ENCODE measurements at places on chromosomes 4 and X. TPM values are rescaled to one million over a fixed set of nuclear protein-coding genes. Genes with fewer than 3 reads are reported as not detected.

DNA sequence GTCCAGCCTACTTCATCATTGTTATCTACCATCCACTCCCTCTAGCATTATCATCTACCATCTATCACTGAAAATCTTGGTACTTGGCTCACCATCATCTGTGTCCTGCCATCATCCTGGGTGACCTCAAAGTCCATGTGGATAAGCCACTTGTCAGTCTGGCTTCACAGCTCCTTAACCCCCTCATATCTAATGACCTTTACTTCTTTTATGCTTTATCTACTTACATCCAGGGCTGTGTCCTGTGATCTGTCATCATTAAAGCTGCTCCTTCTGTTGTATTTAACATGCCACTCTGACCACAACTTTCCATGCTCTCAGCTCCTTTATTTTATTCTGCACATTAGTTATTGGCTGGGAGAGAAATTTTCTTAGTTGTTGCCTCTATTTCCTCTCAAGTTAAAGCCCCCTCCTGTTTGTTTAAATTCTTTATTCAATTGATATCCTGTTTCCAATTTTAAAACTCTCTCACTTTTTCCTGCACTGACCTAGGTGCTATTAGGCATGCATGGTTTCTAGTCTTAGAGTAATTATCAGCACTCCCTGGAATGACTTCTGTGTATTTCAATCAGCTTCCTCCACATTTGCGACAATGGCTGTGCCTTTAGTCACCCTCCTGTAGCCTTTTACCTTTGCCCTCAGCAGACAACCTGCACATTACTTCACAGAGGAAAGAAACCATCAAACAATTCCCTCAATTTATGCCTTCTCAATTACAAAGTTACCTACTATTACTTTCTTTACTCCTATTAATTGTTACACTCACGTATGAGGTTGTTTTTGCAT is 8.1 kb upstream of the FABP2 start:
- no peak for DNase-seq

GRCh38 chr4:98557194-98557892 is 101.1 kb downstream of the TSPAN5 start:
- peak; percentile 46 for DNase-seq

- DNase-seq, result no peak
Measured at GRCh38 chr4:150038335-150039076, 39.7 kb upstream of the DCLK2 start.

GRCh38 chr4:83582289-83582785 is 46.4 kb downstream of the GPAT3 start:
- DNase-seq, result peak; percentile 45

- DNase-seq, result no peak
Measured at GRCh38 chr4:3485886-3486540, 22.9 kb downstream of the DOK7 start.

- no peak for DNase-seq
Measured at GRCh38 chrX:2712890-2713840, 22.1 kb downstream of the CD99 start.

DNA sequence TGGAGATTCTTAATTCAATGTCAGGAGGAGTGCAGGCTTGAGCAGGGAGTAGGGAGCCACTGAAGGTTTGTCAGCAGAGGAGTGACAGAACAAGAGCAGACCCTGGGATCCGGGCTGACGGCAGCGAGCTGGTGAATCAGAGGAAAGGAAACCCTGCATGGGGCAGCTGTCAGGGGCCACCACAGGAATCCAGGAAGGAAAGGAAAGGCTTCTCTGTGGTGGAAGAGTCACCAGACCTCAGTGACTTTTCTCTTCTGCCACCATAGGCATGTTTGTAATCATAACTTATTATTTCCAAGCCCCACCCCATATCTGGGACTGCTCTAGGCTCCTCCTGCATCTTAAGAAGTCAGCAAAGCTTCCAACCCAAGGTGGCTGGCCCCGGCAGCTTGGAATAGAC is 150.9 kb downstream of the BCOR start:
- peak; percentile 86 for DNase-seq

DNA sequence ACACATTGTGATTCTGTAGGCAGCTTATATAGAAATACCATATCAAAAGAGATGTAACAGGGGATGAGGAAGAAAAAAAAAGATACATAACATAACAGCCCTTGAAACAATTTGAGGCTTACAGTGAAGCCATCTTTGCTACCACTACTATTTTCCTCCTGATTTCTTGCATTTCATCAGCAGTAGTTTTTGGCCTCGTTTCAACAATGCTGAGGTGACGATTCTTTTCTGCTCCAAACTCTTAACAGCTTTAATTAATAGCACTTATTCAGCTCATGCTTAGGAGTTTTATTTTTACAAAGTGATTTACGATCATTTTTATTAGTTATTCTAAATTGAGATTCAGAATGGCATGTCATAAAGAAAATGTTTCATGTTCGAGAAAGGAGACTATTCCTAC is 163.2 kb downstream of the DCK start:
- DNase-seq, result no peak

DNA sequence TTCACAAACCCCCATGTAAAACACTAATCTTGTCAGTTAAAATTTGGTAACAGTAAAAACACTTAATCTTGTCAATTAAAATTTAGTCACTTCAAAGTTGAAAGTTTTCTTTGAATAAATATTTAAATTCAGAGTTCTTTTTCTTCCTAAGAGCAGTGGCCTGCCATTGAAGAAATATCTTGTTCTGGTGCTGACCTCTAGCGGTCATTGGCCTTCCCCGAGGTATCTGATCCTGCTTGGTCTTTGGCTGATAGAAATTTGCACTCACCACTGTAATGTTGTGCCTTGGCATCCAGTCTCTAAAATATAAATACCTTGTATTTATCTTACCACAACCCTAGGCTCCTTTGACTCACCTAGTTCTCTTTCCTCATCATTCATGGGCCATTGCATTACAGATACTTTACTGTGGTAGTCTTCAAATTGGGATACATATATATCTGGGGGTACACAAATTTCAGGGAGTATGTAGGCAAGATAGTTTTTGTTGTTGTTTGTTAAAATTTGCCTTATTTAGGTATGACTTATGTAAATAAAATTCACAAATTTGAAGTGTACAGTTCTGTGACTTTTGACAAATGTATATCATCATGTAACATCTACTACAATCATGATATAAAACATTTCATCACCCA is 6.7 kb upstream of the ART3 start:
- peak; percentile 33 for DNase-seq

DNA sequence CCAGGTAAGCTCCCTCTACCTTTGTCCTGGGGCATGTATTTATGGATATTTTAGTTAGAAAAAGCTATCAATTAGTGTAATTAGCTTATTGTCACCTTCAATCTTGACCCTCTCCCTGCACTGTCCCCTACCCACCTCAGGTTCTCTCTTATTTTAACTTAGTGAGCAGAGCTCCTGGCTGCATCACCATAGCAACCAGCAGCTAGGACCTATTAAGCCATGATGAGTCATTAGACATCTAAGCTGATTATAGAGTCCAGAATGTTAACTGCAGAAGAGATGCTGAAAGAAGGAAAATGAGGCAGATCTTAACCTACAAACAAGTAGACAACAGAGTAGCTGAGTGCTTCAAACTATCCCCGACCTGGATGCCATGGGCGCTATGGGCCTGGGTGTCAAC is 36.6 kb downstream of the MAGEE2 start:
- DNase-seq, result no peak

DNA sequence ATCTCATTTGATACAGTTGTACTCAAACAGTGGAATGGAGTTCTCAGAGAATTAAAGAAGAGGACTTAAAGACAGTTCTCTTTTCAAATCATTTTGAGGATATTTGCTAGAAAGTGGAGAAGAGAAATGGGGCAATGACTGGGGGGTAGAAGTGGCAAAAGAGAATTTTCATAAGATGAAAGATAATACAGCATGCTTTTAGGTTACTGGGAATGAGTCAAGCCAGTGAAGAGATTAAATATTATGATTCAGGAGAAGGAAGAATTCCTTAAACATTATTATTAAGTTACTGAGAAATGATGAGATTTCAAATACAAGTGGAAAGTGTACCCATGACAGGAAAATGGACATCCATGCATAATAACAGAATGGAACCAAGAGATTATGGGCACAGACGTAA is 219.0 kb upstream of the DKK2 start:
- no peak for DNase-seq

DNA sequence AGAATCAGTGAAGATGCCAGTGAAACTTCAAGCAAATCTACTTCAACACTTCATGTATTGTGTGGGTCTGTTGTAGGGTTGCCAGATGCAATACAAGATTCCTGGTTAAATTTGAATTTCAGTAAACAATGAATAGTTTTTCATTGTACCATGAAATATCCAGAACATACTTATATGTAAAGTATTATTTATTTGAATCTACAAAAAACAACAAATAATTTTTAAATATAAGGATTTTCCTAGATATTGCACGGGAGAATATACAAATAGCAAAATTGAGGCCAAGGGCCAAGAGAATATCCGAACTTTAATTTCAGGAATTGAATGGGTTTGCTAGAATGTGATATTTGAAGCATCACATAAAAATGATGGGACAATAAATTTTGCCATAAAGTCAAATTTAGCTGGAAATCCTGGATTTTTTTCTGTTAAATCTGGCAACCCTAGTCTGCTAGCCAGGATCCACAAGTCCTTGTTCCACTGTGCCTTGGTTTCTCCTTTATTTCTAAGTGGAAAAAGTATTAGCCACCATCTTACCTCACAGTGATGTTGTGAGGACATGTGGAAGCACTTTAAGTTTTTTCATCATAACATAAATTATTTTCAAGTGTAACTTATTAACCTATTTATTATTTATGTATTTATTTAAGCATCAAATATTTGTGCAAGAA is 2.3 kb downstream of the CXCL8 start:
- no peak for DNase-seq

GRCh38 chrX:119735467-119735866 is 22.9 kb upstream of the SOWAHD start:
- no peak for DNase-seq

- DNase-seq, result no peak
Measured at GRCh38 chr4:125519371-125520146, 204.8 kb downstream of the FAT4 start.

The ALAS2 gene
- not detected for total RNA-seq

The REPS2 gene
- 0.97 TPM for total RNA-seq

The NRK gene
- total RNA-seq, result 4.3 TPM

The PHOX2B gene
- not detected for total RNA-seq

The PCDH10 gene
- 0.69 TPM for total RNA-seq

The XG gene
- not detected for total RNA-seq
